Cerebellar nuclear complex (tissue), 1 donor: ENCODE measurements at places on chromosomes 2 and 18.

DNA sequence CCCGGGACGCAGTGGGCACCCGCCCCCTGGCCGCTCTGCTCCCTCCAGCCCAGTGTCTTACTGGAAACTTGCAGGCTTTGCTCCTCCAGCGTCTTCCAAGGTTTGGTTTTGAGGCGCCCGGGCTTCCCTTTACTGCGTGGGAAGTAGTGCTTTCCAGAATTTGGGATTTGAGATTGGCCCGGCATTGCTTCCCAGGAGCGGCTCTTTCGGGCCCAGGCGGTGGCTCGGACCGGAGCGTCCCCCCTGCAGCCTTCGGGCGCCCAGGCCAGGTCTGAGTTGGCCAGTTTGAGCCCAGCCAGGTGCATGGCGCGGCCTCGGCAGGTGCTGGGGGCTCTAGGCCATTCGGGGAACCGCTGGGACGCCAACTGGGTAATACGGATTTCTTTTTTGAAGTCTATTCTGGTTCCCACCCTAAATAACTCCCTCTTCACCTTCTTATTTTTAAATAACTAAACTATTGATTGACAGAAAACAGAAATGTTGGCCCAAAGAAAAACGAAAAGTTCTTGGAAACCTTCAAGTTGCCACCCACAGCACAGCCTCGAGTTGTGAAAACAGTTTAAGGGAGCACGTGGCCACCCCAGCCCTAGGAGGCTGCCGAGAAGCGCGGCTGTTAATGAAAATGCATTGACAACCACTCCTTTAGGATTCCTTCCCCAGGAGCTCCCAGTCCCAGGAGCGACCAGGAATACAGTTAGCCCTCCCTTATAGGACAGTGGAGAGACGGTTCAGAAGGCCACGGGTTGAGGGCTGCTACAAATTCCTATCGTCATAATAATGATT, 766 bp downstream of the SNTG2 start:
- DNase-seq = no peak

DNA sequence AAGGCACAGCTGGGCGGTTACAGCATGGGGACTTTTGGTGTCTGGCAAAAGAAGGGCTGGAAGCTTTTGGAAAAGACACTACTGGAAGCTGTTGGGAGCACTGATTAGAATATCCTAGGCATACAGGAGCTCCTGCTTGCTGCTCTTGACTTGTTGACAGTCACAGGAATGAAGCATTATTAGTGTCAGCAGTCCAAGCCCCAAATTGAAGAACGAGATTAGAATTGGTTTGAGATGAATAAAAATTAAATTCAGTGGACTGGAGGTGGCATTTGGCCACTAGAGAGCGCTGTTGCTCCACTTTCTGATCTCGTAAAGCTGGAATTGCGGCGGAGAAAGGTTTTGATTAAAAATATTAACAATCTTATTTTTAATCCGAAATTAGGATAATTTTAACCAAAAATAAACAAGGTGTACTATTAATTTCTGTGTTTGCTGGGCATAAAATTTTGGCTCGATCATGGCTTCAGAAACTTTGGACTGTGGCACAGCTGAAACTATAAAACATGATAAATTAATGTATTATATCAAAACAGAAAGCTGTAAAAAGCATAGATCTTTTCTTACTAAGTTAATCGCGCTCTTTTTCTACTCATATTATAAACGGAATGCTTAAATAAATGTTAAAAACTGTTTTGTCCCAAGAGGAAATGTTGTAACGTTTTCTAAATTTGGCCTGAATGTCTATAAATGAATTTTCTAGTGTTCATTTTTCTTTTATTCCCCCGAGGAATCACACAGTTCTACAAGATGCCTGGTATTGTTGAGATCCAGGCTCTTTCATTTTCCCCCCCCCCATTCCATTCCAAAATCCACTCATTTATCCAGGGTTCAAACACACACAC, 2.4 kb upstream of the HOXD8 start:
- no peak for DNase-seq

DNA sequence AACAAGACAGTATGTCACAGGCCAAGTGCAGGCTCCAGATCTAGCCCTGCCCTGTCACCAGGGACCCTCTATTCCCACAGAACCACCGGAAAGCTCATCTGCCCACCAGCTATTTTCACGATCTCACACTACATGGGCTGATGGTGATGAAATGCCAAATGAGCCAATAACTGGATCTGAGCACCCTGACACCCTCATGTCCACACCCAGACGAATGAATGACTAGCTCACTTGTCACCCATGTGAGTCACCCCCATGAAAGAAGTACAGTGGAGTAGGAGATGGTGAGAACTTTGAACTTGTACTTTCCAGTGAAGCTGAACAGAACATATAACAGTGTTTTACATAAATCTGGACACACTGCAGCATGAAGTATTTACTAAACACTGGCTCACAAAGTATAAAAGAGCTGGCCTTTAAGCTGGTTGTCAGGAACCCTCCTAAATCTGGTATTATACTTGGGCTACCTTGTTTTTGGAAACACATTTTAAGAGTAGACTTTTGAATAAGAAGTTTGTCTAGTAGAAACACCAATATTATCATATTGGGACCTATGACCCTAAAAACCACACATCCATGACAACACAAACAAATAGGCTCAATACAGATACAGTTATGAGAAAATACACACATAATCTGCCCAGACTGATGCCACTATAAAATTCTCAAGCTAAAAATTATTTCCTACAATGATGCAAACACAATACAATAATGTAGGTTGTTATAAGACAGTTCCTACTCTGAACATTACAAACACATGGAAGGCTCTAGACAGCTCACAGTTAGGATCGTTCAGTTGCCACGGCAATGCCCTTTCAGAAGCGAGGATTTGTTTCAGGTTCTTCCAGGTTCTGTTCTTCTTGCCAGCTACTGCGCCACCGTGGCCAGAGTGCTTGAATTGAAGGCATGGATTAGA, 19.0 kb downstream of the INO80C start:
- no peak for DNase-seq

GRCh38 chr18:31088532-31088931, 13.7 kb downstream of the DSC2 start:
- no peak for DNase-seq

DNA sequence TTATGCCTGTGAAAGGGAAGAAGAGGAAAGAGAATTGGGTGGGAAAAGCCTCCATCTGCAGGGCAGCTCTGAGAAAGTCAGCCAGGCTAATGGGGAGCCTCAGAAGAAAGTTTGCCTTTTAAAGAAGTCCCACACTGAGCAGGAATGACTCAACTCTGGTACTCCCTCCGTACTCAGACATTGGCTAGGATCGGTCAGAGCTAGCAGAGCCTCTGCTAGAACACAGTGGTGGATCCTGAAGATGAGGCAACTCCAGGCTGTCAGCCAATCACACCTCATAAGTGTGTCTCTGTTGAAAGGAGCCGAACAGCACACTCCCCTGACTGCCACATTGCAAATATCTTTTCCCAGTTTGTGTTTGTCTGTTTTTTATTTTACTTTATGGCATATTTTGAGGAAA, 96.9 kb downstream of the HNRNPLL start:
- DNase-seq = no peak

- DNase-seq = no peak
Measured at GRCh38 chr18:50716902-50717301, 102.9 kb downstream of the MRO start.

DNA sequence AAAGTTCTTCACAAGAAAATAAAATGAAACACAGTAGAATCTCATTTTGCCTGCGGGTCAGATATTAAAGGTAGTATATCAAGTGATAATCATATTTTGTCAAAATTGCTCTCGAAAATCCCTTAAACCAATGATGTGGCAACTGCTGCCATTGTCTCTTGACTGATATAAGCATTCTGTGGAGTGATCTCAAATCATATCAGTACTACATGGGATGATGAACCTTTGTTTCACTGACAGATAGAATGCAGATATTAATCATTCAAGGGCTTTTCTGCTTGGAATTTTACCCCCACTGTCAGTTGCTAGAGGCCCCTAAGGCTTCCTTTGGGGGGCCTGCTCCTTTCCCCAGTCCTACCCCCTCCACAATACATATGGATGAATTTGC, 31.3 kb upstream of the MALL start:
- no peak for DNase-seq

DNA sequence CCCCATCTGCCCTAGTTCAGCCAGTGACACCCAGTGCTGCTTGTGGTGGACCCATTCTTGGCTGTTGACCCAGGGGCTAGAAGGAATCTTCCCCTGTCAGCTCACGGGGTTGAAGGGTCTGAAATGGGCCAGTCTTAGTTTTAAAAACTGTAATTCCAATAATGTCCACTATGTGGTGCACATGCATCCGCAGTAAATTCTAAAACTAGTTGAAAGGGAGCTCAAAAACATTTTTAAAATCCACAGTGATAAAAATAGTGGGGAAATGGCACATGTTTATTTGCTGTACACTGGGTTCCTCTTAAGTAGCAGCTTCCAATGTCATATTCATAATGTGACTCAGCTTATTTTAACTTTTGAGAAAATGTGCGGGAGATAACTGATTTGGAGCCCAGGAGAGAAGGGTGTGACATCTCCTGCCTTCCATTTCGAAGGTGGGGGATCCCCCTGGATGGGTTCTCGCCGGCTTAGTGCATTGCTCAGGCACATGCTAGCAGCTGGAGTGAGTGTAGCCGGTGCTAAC, 32.8 kb downstream of the GRHL1 start:
- DNase-seq = no peak

DNA sequence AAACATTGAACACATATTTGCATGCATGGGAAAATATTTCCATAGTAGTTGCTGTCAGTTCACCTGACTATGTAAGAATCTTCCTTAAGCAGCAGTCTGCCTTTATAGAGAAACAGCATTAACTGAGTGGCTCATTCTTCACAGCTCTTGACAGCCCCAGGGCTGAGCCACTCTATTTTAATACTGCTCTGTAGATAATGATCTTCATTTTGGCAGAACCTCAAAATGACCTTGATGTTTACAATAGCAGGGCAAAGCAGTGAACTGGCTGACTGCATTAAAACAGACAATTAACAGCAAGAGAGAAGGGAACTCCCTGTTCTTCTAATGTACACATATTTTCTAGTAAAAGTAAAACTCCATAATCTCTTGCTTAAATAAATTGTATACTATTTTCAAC, 580.6 kb upstream of the SOX11 start:
- no peak for DNase-seq

DNA sequence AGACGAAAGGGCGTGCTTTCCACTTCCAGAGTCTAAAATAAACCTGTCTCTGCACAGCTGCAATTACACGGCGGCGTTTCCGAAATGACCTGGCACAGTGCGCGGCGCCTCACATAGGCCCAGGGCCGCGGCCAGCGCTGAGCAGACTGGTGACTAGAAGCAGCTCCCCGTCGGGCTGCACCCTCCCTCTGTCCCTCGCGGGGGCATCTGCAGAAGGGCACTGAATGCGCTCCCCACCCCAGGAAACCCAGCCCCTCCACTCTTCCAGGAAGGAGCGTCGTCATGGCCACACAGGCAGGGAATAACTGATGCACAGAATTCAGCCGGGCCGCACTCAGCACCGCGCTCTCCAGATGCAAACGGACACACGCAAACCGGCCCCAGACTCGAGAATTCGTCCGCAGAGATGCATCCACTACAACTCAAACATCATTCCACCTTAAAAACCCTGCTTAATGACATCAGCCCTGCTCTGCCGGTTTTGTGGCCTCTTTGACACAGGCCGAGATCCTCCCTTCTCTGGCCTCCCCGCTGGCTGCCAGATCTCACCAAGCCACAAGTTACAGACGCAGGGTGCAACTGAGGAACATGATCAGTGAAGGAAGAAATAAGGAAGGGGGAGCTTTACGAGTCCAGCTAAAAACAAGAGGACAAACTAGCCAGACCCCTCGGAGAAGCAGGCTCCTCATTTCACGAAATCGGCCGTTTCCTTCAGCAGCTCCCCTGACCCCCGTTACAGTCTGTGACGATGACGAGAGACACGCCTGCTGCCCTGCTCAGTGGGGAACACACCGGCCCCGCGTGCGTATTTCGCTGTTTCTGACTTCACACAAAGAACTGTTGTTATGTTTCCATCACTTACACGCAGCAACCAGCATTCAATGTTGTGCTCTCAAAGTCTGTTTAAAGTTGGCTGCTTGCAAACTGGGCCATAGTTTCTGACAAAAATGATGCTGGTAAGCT, 40.2 kb downstream of the MBP start:
- no peak for DNase-seq

DNA sequence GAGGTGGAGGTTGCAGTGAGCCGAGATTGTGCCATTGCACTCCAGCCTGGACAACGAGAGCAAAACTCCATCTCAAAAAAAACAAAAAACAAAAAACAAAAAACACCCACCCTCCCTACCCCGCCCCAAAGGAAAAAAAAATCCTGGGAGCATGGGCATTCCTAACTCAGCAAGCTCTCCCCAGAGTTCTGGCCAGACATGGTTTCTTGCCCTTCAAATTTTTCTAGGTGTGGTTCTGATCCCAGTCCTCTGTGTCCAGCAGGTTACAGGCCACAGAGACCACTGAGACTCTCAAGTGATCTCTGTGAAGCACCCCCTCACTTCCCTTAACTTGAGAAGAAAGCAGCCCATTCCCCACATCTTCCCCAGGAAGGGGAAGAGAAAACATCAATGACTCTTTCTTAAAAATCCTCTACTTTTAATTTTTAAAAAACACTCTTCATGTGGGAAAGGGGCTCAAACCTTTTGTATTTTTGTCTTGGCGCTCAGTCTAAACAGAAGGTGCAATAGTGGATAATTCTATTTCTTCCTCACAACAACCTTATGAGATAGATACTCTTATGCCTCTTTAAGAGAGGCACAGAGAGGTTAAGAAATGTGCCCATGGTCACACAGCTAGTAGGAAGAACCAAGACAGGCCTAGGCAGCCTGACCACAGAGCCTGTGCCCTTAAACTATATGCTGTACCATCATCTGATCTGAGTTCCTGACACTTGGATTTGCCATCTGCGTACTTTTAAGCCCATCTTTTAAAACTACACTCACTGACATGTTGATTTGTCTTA, 6.9 kb upstream of the KCNE4 start:
- DNase-seq = no peak

DNA sequence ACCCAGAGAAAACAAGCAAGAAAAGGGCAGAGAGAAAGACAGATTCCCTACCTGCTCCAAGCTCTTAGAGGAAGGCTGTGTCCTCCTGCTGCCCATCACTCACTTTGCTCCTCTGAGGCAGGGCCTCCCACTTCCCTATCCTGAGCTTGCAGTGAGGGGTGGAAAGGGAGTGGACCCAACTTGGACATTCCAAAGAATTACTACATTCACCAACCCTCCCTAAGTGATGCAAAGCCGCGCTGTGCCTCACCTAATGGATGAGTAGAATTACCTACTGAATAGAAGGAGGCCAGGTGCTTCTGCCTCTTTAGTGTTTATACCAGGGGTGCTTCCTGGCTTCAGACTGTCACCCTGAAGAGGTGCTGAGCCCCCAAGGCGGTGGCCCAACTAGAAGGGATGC, 5.6 kb upstream of the OSR1 start:
- no peak for DNase-seq

GRCh38 chr2:142174176-142174575, 43.4 kb upstream of the LRP1B start:
- DNase-seq = no peak

- no peak for DNase-seq
Measured at GRCh38 chr2:230327418-230328154, 593 bp downstream of the SP140L start.
